Stimulated activated CD4-positive, alpha-beta T cell treated with anti-CD3 and anti-CD28 coated beads, Interleukin-1b, Interleukin-23, amount 100 ng/mL, for 48 hours (primary cell): ENCODE measurements at places on chromosomes 4 and X.

DNA sequence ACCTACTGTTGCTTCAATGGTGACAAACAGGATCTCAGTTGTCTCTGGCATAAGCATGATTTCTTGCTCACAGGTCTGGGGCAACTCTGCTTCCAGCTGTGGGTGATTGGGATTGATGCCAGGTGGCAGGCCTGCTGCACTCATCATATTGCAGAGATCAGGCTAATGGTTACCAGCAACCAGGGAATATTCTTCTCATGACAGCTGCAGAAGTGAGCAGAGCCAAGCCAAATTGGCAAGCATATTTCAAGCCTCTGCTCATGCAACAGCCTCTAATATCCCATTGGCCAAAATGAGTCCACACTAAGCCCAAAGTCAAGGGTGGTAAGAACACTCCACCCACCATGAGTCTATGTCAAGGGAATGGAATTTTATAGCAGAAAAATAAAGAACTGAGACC is 26.7 kb upstream of the TBC1D19 start:
- no peak for DNase-seq

DNA sequence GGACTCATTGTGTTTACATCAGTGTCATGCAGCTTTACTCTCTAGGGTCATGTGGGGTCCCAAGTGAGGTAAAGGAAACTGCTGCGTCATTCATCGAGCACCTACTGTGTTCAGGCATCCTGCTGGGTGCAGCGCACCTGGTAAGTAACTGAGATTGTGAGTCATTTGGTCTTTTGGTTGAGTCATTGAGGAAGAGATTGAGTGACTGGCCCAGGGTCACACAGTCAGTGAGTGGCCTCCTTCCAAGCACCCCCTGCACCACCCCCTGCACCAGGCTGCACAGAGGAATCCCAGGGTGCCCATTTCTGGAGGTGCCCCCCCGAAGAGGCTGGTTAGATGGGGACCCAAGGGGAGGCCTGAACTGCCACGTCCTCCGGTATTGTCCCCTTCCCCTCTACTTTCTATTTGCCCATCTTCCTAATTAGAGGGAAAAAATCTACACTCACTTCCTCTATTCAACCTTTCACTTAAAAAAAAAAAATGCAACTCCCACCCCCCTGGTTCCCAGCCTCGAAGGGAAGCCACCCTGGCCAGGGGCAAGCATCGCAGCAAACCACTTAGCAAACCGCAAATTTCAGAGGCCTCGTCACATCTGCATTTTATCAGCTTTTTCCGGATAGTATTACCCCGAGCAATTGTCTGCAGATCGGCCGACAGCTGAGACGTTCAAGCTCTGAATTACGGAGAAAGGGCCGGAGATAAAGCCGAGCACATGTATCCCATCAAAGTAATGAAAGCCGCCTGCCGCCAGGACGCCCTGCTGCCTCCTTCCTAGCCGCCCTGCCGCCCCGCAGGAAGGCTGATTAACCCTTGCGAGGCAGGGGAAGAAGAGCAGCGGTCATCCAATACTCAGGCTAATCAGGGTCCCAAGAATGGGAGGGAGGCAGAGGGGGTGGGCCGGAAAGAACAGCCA is 96.3 kb upstream of the MSX1 start:
- peak; percentile 48 for DNase-seq

DNA sequence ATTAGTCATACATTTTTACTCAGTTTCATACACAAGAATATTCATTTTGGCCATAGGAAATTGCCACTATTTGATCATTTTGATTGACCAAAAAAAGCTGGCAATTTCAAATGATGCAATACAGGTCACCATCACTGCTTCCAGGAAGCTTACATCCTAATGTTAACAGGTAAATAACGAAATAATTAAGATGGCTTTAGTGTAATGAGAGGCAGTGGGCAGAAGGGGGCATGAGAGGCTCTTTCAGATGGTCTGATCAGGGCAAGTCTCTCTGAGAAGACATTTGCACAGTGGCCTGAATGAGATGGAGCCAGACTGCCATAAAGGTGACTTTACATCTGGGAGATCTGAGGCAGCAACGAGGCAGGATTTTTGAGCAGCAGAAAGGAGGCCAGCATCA is 170.7 kb downstream of the SLIT2 start:
- peak; percentile 18 for DNase-seq

DNA sequence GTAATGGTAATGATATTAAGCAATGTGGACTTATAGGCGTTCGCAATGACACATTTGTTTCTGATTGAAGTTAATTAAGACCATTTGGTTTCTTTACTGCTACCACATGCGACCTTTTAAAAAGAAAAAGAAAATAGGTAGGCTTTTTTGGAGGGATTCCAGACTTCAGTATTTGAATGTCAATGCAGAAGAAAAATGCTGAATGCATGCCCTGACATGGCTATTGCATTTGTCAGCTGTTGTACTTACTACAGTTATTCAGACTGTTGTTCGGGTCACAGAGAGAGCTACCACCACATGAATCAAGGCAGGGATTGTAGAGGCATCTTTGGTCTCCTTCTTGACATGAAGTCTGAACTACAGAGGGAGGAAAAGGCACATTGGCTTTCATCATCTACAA is 163.7 kb downstream of the CORIN start:
- DNase-seq = no peak

GRCh38 chr4:41976775-41977516 is 4.6 kb upstream of the DCAF4L1 start:
- DNase-seq = no peak

DNA sequence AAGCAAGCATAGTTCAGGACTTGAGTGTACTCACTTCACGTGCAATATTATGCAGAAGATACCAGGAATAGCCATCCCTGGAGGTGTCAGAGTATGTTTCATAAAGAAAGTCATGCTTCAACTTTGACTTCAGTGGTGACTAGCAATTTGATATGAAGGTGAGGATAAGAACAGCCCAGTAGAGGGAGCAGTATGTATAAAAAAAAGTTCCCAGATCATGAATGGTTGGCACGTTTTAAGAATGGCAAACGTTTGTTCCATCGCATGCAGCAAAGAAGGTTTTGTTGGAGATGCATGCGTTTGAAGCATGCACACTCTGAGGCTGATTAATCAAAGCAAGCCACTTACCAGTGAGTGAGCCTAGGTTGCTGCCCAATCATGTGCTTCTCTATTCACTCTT is 33.5 kb upstream of the SLITRK4 start:
- DNase-seq = no peak

DNA sequence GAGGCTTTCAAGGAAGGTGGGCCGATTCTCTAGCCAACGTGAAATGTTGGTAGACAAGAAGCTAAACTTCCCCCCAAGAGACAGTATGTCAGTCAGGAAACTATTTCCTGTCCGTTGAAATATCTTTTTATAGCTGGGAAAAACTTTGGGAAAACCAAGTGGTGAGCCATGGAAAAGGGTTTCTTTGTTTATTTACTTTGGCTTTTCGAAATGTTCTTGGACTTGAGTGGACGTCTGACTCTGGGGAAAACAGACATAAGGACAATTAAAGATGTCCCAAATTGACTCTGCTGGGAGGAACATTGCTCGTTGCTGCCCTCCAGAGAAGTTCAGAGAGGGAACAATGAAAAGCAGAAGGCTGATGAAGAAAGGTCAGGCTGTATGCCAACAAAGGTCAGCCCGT is 295.4 kb downstream of the RAPGEF2 start:
- DNase-seq = no peak

- no peak for DNase-seq
Observed at GRCh38 chr4:22345678-22346077, 170.2 kb downstream of the ADGRA3 start.

GRCh38 chr4:82890528-82890900 is 439 bp downstream of the SEC31A start:
- DNase-seq = no peak

- DNase-seq = no peak
Observed at GRCh38 chrX:143634663-143635455, 1.0 kb downstream of the SLITRK4 start.

DNA sequence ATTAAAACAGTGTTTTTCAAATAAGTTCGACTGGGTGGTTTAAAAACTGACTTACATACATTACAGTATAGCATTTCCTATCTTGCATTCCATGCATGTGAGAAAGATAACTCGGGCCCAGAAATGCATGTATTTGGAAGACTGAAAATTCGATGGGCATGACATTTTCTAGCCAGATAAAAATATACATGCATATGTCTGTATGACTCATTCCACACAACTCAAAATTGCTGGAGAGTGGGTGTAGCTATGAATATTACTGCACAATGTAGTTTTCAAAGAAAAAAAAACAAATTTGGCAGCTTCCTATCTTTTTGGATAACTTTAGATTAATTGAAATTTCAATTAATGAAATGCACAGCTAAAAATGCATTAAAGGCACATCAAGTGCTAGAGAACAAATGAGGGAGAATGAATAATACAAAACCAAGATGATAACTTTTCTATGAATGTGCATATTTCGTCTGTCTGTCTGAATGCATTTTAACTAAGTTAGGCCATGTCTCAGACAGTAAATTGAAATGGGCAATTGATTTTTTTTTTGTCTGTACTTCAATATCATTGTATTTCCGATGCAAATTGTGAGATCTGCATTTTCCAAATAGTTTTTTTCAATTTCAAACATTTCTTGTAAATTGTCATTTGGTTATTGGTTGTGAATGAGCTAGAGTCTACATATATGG is 54.5 kb upstream of the GABRA2 start:
- DNase-seq = no peak

DNA sequence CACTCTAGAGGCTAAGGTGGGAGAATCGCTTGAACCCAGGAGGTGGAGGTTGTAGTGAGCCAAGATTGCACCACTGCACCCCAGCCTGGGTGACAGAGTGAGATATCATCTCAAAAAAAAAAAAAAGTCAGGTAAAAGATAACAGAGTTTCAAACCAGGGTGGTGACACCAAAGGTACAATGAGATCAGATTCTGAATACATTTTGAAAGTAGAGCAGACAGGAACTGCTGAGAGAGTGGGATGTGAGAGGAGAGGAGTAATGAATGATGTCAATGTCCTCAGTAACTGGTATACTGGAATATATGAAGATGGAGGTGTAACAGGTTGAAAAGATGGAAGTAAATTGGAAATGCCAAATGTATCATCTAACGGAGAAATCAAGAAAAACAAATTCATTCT is 135.6 kb downstream of the CAMK2D start:
- peak; percentile 12 for DNase-seq

DNA sequence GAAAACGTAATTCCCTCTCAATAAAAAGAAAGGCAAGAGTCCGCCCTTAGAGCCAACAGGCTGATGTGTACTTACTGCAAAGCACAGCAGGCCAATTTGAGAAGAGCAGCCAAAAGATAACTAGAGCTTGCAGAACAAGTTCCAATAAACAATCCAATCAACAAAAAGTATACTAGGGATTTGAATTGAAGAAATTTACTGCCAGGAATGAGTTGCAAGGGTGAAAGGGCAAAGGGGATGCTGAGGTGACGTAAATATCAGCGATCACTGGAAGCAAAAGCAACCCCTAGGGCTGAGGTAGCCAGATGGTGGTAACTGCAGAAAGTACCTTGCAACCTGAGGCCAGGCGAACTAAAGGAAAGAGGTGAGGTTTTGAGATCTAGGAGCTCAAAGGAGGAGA is 152.1 kb upstream of the TENM3 start:
- no peak for DNase-seq

DNA sequence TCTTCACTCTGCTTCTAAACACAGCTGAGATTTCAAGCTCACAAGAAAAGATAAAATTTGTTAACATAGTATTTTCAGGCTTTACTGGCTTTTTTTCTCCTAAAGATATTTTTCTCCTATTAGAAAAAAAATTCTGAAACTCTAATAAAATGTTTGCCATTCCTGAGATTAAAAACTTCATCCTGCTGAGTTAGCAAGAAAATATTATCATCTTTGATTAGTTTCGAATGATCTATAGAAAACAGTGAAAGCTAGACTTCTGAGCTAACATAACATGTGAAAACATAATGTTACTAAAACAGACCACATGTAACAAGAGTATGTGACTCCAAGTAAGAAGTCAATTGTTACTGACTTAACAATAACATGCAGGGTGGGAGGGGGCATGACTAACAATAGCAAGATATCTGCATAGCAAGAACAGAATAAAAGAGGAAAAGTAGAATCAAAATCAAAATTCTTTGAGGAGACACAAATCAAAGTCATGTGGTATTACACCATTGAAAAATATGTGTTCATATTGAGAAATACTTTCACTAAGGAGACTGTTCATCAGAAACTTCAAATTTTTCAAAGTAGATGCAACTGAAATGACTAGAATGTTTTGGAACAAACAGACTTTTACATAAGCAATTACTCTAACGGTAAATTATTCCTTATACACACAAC is 14.5 kb downstream of the TBCK start:
- no peak for DNase-seq

DNA sequence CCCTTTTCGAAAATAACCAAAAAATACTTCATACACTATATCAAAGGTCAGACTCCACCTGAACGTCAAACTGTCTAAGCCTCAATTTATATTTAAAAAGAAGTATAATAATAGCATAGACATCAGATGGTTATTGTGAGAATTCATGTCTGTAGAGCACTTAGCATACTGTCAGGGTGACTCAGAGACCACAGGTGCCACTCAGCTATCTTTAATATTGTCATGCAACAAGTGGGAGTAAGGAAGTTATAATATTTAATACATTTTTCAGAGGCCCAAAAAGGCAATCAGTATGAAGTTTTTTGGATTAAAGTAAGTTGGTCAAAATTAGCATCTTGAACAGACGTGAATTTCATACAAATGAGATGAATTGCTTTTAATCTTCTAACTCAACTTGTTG is 93.3 kb downstream of the PHOX2B start:
- DNase-seq = no peak

DNA sequence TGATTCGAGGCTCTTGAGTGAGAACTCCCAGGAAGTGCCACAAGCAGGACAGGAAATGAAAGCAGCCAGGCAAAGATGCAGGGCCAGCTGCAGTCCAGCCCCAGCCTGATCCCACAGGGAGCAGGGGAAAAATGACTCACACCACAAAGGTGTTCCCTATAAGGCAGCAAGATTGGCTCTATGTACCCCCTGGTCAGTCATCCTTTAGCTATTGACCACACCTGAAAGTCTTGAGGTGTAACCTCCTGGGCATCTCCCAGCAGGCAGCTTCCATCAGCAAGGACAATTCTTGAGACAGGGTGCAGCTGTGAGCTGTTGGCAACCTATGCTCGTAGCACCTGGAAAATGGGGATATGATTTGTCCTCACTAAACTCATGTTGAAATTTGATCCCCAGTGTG is 27.9 kb upstream of the EXOC1L start:
- DNase-seq = no peak

DNA sequence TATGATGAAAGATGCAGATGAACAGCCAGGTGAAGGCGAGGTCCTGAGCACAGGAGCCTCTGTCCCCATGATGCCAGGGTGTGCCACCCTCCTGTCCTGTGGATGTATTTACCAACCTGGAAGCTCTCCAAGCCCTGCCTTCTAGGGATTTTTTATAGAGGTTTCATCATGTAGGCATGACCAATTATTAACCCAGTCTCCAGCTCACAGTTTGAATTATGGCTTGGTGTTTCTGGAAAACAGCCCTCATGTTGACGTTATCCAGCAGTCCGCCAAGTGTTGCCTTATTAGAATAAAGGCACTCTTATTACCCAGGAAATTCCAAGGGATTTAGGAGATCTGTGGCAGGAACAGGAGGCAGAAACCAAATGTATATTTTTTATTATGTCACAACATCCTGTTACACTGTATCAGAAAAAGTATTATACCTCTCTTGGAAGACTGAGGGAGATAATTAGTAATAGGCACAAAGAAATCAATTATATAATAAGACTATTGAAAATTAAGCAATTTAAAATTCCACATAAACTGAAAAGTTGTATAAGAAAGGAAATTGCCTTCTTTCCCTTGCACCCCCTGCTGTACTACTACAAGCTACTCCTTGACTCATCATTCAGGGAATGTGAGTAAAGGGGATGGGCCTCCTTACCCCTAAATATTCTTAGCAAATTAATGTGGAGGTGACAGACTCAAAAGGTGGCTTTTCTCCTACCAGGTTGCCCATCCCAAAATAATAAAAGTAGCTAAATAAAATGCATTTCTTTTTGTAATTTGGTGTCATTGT is 129.6 kb downstream of the ZNF330 start:
- no peak for DNase-seq
